ENCODE measurements at places on chromosomes 5 and 9.

DNA sequence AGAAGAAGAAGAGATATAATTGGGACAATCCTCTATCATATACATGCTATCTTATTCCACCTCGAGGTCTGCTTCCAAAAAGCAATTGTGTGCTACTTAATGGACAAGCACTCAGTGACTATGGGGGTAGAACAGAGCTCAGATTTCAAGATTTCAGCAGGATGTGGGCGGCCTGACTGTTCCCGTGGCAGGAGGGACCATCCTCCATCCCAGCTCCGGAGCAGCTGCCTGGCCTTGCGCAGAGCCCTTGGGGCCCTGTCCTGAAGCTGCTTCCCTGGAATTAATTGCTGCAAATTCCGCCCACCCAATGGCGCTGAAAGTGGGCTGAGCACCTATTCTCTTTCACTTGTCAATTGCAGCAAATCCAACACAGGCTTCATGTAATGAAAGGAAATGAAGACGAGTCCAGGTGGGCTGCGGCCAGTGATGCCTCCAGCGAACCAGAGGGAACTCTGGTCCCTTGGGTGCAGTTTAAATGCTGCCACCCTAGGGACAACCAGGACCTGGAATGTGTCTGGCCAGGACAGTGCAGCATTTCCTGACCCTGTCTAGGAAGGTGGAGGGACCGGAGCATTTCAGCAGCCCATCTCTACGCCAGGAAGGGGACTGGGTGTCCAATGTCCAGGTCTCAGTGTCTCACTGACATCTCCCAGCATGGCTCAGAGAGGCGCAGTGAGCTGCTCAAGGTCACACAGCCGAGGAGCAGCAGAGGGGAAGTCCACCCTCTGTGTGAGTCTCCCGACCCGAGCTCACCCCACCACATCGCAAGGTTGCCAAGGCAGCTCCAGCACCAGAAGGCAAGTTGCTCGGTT is 50.5 kb upstream of the FCN1 start:
- DNase-seq = no peak

- DNase-seq = no peak
Observed at GRCh38 chr9:127267793-127268525, 3.4 kb downstream of the GARNL3 start.

DNA sequence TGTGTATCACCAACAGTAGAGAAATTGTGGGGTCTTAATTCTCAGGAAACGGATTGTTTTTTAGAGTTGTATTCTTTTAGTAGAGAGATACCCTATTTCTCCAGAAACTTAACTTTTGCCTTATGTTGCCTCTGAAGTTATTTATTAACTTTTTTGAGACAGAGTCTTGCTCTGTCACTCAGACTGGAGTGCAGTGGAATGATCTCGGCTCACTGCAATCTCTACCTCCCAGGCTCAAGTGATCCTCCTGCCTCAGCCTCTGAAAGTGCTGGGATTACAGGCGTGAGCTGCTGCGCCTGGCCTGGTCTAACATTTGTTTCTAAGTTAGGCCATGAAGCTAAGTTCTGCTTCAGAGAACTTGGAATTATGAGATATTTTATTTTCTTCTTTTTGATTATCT is 75.0 kb downstream of the CFAP95 start:
- DNase-seq = no peak

- no peak for DNase-seq
Observed at GRCh38 chr9:127388856-127389238, 8.1 kb upstream of the SLC2A8 start.

DNA sequence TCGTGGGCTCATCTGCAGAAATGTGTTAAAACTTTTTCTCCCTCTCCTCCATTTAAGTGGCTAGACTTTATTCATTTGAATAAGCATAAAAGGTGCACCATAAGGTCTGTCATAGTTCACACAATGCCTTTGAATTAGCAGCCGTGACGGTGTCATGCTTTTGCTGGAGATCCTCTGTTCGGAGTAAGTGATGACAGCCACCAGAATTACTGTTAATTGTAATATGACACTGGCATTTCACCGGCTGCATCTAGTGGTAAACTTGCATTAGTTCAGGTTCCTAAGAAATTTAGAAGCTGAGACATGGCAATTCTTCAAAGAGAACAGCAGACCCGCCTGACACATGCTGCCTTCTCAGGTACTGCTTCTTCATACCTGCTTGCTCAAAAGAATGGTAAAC is 241.7 kb downstream of the EBF1 start:
- DNase-seq = no peak

DNA sequence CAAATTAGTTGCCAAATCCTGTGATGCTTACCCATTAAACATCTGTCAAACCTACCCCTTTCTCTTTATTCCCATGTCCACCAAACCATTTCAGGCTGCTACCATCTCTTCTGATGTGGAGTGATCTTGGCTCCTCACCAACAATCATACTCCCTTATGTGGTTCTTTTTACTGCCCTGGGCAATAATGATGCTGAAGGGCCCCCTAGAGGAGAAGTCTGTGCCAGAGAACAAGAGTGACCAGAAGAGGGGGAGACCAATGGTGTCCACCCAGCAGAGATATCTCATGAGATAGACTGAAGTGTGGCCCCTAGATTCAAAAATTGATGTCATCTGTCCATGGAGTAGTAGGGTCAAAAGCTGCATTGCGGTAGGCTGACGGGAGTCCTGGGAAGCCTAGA is 10.9 kb downstream of the LRRC70 start:
- DNase-seq = no peak

DNA sequence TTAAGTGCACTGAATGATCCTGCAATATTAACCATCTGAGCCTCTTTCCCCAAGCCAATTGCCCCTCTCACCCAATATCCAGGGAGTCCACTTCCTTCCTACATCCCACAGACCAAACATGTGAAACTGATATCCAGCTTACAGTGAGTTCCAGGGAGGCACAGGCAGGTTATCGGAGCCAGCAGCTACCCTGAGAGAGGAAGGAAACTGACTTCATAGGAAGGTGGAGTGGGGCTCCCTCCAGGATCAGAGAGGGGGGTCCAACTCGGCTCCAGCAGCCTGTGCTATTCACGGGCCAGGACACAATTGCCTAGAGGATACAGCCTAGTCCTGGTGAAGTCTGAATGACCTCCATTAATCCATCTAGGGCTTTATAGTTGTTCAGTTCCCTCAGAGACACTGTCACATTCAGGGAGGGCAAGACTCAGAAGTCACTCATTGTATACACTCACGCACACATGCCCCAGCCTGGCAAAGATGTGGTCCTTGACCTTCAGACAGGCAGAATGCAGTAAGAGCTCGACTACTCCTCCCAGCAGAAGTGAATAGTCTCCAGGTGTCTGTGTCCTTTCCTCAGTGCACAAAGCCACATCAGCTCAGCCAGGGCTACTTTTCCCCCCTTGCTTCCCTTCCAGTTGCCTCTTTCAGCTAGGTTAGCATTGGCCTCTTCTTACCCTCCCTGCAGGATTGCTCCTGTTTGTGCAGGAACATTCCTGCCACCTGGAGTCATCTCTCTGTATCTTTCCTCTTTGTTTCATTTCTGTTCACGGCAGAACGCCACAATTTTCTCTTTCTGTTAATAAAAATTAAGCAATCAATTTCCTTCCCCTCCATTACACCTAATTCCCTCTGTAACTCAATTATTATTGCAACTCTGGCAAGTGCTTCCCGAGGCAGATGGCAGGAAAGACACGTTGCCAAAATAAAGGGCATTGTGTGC is 501.7 kb downstream of the ARHGEF28 start:
- DNase-seq = no peak

- no peak for DNase-seq
Observed at GRCh38 chr9:119873877-119874276, 504.6 kb upstream of the BRINP1 start.

DNA sequence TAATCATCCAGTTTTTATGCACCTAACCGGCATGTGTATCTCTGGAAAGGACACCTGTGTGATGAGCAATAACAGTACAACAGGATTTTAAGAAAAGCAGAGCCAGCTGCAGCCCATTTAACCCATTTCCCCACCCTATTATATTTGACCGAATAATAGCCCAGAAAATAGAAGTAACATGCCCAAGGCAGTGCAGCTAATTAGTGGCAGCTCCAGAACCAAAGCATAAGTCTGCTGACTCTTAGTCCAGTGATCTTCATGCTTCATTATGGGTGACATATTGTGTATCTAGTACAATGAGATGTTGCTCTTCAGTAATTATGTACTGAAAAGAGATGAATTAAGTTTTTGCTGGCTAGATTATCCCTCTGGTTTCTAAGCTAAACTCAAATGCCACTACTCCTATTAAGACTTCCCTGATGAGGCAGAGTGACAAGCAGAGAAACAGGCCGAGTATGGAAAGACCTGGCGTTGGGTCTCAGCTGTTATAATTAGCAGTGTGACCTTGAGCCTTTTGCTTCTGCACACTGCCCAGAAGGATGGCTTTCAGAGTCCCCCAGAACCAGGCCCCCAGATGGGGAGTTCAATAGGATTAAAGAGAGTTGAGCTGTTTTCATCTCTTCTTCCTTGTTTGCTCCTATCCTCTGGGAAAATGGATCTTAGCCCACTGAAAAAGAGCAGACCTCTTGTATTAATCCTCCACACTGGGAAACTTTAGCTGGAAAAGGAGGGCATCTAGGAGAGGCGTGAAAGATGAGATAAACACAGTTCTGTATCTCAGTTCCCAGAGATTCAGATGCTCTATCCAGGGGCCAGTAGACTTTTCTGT is 10.8 kb upstream of the C1QTNF3 start:
- DNase-seq = no peak

DNA sequence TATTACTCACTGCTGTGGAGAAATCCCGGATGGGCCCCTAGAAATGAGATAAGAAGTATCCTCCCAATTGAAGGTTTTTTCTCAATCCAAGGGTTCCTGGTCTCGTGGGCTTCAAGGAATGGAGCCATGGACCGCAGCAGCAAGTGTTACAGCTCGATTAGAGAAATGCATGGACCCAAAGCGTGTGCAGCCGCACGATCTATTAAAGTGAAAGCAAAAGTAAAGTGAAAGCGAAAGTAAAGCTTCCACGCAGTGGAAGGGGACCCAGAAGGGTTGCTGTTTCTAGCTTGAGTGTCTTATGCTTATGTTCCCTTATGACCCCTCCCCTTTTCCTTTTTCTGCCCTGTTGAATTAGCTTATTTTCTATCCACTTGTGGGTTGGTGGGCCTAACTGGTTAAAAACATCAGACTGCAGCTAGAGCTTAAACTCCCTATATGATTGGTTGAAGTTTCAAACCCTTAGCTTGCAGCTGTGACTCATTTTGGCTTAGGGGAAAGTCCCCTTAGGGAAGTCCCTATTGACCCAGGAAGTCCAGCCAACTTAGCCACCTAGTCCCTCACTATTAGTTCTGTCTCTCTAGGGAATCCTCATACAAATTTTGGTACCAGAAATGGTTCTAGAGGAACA is 1111.8 kb downstream of the TAF11L14 start:
- DNase-seq = peak; percentile 75

DNA sequence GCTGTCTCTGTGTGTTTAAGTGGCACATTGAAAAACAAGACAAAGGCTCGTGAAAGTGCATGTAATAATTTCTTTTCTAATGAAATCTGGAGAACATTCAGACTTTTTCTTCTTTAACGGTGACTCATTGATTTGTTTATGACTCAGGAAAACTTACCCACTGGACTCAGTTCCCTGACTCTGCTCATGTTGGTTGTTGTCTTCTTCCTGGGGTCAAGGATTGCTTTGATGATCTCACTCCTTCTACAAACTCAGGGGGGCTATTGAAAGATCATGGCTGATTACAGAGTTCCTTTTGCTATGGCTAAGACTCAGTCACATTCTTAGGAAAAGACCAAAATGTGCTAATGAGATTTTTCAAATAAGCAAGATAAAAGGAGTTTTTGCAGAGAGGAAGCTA is 141.1 kb upstream of the DAP start:
- peak; percentile 59 for DNase-seq

- no peak for DNase-seq
Observed at GRCh38 chr5:68066277-68066955, 149.1 kb upstream of the PIK3R1 start.

GRCh38 chr9:116062206-116062550 is 91.4 kb upstream of the PAPPA start:
- no peak for DNase-seq

- DNase-seq = no peak
Observed at GRCh38 chr5:149371296-149371962, 7.7 kb downstream of the IL17B start.

GRCh38 chr5:143850050-143850683 is 38.2 kb downstream of the HMHB1 start:
- no peak for DNase-seq
